RPMI8226 (cell line): ENCODE measurements at places on chromosomes 7 and 10.

DNA sequence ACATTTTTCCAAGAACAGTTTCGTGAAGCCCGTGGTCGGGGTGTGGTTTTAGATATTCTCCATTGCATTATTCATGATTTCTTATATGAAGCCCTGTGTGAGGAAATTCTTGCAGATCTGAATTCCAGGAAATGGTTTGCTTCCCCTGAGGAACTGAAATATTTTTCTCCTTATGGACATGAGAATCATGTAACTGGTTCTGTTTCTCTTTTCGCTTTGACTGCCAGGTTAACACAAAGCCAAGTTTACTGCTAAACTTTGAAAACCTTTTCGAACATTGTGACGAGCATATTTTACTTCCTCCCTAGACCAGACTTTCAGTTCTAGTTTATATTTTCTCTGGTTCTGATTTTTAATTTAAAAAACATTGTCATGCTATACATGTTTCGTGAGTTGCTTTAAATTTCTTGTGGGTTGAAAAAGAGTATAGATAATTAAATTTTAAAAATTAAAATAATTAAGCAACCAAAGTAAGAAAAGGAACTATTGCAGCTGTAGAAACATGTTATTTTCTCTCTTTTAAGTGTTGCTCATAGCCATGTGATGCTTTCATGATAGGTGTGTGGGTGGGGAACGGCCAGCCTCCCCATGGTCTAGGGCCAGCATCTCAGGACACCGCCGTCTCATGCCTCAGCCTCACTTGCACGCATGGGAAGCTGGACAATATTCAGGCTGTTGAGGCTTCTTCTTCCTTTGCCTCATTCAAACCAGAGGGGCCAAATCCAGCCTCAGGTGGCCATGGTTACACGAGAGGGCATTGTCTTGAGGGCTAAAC is 97.1 kb downstream of the CREB5 start:
- no peak for DNase-seq

- no peak for DNase-seq
Observed at GRCh38 chr10:73209705-73210104, 37.4 kb downstream of the DNAJC9 start.

DNA sequence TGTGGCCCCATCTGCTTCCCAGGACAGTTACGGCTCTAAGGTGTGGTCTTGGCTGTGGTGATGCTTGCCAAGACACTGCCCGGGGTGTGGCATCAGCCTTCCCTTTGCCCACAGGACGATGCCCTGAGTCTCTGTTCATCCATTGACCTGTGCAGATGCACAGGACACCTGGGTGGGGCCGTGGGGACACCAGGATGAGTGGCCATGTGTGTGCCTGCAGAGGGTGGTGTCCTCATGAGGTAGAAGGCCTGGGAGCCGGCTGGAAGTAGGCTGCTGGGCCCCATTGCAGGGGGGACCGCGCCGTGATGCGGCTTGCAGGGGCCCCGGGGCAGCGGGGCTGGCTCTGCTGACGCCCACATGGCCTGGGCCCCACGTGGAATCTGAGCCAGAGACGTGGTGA is 22.4 kb upstream of the PWWP2B start:
- no peak for DNase-seq

- DNase-seq = peak; percentile 20
Observed at GRCh38 chr10:5293691-5294550, 70.8 kb upstream of the UCN3 start.

GRCh38 chr10:101441541-101442455 is 87.8 kb downstream of the BTRC start:
- DNase-seq = peak; percentile 43

DNA sequence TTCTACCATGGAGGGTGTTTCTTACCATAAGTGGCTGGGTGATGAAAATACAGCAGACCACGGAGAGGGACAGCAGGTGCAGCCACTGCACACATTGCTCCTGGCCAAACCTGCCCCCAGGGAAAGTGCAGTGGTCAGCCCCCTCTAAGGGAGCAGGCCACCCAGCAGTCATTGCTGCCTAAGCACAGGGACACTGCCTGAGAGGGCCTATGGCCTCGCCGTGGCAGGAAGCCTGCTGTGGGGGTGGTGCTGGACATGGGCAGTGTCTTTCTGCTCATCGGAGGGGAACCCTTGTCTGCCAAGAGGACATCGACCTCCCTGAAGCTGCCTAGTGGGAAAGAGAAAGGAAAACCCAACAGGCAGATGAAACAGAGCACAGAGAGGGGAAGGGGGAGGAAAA is 118.3 kb downstream of the PKD1L1 start:
- no peak for DNase-seq

DNA sequence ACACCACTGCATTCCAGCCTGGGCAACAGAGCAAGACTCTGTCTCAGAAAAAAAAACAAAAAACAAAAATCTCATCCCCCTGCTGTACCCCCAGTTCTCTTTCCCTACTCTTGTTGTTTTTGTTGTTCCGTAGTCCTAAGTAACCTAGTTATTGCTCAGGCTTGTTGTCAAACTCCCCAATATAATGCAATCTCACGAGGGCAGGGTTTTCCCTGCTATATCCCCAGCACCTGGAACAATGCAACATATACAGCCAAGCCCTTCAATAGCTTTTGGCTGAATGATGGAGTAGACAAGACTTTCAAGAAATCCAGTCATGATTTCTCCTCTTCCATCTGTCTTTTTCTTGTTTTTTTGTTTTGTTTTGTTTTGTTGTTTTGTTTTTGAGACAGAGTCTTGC is 10.2 kb downstream of the ACSL5 start:
- no peak for DNase-seq

DNA sequence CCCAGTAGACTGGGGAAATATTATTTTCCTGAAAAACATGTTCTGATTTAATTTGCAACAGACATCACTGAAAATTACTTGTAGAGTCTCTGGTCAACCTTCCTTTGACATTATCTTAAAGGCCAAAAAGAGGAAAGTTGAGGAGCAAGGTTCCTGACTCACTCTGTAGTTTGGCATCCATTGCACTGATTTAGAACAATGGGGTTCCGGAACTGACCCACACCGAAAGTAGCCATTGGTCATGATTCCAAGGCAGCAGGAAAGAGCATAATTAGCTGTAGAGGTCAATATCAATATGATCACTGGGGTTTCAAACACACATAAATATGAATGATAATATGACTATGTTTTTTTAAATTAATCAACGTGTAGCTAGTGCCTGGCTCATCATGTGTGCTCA is 65.8 kb downstream of the DNMBP start:
- DNase-seq = no peak

GRCh38 chr10:113021268-113022040 is 71.4 kb downstream of the TCF7L2 start:
- DNase-seq = no peak
